ENCODE measurements at places on chromosomes 4 and X.
A peak's percentile ranks its signal among the peaks of the same experiment; 100 is the strongest.

- DNase-seq: peak; percentile 89
These were observed at the start of gene ZCCHC4 for GRCh38 chr4:25312496-25313200. ZCCHC4 (plus strand) TSS chr4:25312774; CDS start chr4:25312810, 36 bp downstream.

- no peak for DNase-seq
These were observed 34.2 kb upstream of the CSN1S1 start for GRCh38 chr4:69896530-69897116.

GRCh38 chr4:185811509-185812364, at the start of gene SORBS2:
SORBS2 (minus strand) TSS chr4:185812194; CDS start chr4:185690571, 121,623 bp downstream.
- no peak for DNase-seq

DNA sequence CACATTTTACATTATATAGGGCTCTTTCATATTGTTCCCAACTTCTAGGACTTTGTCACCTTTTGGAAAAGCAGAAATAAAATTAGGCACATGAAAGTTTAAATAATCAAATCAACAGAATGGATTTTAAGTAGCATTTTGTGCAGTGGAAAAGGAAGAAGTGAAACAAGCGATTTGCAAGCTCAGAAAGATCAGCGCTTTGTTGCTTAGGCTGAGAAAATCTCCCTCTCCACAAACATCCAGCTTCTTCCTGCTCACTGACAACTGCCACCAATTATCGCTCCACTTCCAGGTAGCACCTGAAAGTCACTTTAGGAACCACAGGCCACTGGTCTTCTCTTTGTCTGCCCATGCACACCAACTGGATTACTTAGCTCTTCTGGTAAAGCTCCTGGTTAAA, 2.0 kb upstream of the PDK3 start:
- DNase-seq: no peak

- DNase-seq: no peak
These were observed 179.7 kb upstream of the NDP start for GRCh38 chrX:44152852-44153251.

DNA sequence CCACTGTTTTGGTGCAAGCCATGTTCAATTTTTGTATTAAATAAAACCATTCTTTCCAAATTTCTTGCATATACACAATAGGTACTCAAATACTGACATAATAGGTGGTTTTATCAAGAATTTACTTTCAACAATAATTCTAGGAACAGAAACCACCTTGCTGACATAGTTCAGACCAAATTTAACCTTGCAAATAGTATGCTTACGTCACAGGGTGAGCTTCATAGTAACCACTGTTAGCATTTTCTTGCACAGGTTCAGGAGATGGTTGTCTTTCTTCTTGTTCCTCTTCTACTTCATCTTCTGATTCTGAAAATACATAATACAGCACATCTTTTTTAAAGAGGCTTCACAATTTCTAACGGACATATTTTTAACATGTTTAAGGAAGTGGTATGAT, 17.6 kb downstream of the G3BP2 start:
- DNase-seq: no peak

DNA sequence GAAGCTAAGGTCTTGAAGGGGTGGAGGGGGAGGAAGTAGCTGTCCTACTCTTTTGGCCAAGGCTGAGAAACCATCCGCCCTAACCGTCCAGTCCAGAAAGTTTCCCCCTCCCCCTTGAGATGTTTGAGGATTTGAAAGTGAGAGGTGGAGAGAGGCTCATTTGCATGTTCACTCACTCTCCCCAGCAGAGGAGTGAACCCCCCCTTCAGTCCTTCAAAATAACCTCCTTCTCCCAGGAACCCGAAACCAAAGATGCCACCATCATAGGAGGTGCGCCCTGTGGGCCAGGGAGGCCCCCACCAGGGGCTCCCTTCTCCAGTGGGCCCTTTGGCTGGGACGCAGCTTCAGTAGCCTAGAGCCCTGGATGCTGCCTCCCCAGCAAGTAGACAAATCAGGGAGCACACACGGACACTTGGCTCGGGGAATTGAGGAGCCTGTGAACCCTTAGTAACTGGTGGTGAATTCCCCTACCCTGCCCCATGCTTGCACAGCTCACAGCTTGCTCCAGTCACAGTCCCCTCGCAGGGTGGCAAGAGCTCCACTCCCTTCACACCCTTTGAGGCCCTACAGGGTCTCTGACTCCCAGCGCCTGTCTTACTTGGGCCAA, 25.6 kb downstream of the ELF4 start:
- no peak for DNase-seq

DNA sequence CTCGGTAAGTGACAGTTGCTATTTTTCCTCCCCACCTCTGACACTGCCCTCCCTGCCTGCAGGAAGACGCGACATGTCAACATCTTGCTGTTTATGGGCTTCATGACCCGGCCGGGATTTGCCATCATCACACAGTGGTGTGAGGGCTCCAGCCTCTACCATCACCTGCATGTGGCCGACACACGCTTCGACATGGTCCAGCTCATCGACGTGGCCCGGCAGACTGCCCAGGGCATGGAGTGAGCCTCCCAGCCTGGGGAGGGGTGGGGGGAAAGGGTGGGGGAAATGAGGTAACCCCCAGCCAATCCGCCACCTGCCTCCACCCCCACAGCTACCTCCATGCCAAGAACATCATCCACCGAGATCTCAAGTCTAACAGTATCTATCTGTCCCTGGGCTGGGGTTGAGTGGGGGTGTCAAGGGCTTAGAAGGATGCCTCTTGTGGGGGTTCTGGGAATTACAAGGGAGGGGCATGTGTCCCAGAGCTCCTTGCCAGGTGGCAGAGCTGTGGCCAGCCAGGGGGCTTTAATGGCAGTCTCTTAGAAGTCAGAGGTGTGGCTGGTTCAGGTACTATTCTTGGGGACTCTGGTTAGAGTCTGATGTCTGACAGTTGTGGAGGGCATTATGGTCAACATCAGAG, 7.8 kb downstream of the ARAF start:
- DNase-seq: peak; percentile 48

GRCh38 chrX:42664680-42665079, 113.3 kb downstream of the PPP1R2C start:
- DNase-seq: no peak

GRCh38 chrX:40041915-40042314, 55.8 kb downstream of the BCOR start:
- no peak for DNase-seq

DNA sequence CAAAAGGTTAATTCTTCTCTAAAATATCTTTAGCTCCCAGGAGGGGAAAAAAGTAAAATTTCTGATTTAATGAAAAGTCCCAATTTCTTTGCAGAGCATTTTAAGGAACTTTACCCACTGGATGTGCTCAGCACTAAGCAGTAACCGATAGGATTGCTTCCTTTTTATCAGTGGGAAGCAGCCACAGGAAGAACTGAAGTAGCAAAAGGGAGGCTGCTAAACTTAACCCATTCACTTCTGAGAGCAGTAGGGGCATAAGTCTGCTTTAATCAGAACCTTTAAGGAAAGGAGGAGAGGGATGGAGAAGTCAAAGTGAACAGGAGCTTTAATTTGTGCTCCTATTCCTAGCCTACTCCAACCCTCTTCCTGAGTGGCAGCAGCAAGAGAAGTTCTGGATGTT, at the start of gene F8:
F8 (minus strand) TSS at position 139 of the 400 bp plus-strand sequence. CDS start 171 bp downstream, outside the sequence.
- DNase-seq: peak; percentile 11

GRCh38 chr4:140152013-140152703, 1.8 kb downstream of the MAML3 start:
- DNase-seq: no peak

Measured in hematopoietic multipotent progenitor cell treated with erythropoietin and hydrocortisone succinate and interleukin-3 and kit ligand, for 8 days (in vitro differentiated cells).